Mesenteric fat pad (tissue), 1 donor: ENCODE measurements at places on chromosomes 3 and 15. TPM values are rescaled to one million over a fixed set of nuclear protein-coding genes. Genes with fewer than 3 reads are reported as not detected.

GP5 gene
- not detected for total RNA-seq

CMTM6 gene
- total RNA-seq, result 52.4 TPM

ADCY5 gene
- total RNA-seq, result 107 TPM

ITGA11 gene
- 4.5 TPM for total RNA-seq

AHSG gene
- total RNA-seq, result not detected

FEZF2 gene
- total RNA-seq, result not detected

SYNPR gene
- total RNA-seq, result not detected

TEX9 gene
- 1.6 TPM for total RNA-seq

FGF7 gene
- total RNA-seq, result 175 TPM

PAQR5 gene
- total RNA-seq, result 0.74 TPM

HRG gene
- not detected for total RNA-seq

HYPK gene
- 18.0 TPM for total RNA-seq

FBXL22 gene
- 1.0 TPM for total RNA-seq

TNFAIP8L3 gene
- 7.4 TPM for total RNA-seq

GCHFR gene
- 17.1 TPM for total RNA-seq

BHLHE40 gene
- total RNA-seq, result 133 TPM

OR5K2 gene
- not detected for total RNA-seq

STRIT1 gene
- not detected for total RNA-seq

RCCD1 gene
- 8.3 TPM for total RNA-seq

SPTSSB gene
- total RNA-seq, result not detected

MESP2 gene
- 0.96 TPM for total RNA-seq

GPR27 gene
- total RNA-seq, result 1.5 TPM

ITIH1 gene
- total RNA-seq, result not detected

FBXO45 gene
- total RNA-seq, result 7.7 TPM

GTF2E1 gene
- 12.8 TPM for total RNA-seq

EXD1 gene
- total RNA-seq, result not detected

VILL gene
- total RNA-seq, result 4.3 TPM

TMEM40 gene
- total RNA-seq, result not detected

SNTN gene
- total RNA-seq, result not detected

AGBL1 gene
- not detected for total RNA-seq

POLR2M gene
- 55.9 TPM for total RNA-seq

IREB2 gene
- 57.1 TPM for total RNA-seq

ACTRT3 gene
- 3.7 TPM for total RNA-seq

SOX2 gene
- not detected for total RNA-seq

CISH gene
- 56.2 TPM for total RNA-seq

CTSH gene
- total RNA-seq, result 67.9 TPM

TNNC1 gene
- not detected for total RNA-seq

XYLB gene
- total RNA-seq, result 5.2 TPM

RTP3 gene
- total RNA-seq, result not detected

TARS3 gene
- total RNA-seq, result 8.8 TPM
